ENCODE measurements at places on chromosomes 6 and 20. TPM values are rescaled to one million over a fixed set of nuclear protein-coding genes. Genes with fewer than 3 reads are reported as not detected.

DNA sequence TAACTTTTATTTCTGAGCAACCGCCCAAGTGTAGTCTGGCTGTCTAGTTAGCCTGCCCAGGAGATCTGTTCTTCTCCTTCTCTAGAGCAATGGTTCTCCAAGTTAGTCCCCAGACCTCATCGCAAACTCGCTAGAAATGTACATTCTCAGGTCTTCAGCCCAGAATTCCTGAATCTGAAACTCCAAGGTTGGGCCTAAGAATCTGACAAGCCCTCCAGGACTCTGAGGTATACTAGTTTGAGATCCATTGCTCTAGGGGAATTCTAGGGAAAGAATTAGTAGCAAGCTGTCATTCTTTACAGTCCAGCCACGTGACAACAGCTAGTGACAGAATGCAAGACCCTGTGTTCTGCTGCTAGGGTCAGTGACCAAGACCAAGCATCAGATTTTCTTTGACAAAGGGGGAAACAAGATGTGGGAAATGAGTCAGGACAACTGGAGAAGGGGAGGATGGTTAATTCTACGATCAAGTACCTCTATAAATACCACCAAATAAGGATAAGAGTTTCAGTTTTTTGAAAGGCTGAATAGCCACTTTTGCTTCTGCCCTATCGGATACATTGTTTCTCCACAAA, 5.8 kb downstream of the UBE2V1 start:
- DNase-seq, result no peak
- H3K4me3 ChIP-seq, result no peak overlapping the region
- H3K27me3 ChIP-seq, result no peaks in the 10 kb centered on the region
- peaks cover 7% of the 10 kb centered on the region for H3K36me3 ChIP-seq
- peaks cover 44% of the 10 kb centered on the region for H3K4me1 ChIP-seq

DNA sequence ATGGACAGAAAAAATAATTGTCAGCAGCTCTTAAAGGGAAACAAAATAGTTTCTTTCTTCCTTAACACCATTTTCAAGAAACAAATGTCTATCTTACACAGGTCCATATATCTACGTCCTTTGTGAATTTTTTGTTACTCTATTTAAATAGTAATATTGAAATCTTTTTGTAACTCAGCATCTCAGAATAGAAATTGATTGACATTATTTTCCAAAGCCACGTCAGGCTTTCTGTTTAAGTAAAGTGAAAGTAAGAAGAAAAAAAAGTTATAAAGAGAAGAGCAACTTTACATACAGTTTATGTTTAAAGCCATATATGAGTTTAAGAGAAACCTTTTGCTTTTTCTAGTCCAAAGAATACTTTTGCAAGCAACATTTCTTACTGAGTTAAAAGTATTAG, 402.9 kb upstream of the SOX4 start:
- H3K36me3 ChIP-seq, result no peaks in the 10 kb centered on the region
- H3K27ac ChIP-seq, result no peak overlapping the region
- DNase-seq, result no peak
- H3K4me1 ChIP-seq, result peaks cover 18% of the 10 kb centered on the region
- H3K4me3 ChIP-seq, result peak overlapping the region; percentile 55
- H3K27me3 ChIP-seq, result no peaks in the 10 kb centered on the region

DNA sequence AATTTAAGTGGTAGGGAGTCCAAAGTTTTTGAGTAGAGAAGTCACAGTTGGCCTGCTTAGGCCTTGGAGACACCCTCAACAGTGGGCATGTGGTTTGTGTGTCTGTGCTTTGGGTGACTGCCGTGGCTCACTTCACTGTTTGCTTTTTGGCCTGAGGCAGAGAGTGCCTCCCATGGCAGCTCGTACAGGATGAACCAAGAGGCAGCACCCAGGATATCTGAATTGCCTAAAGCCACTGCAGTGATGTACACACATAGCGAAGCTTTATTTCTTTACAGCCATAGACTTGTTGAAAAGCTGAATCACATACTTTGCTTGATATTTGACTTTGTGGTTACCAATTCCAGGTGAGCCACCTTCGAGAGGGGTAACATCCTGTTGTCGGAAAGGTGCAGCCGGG, 21.6 kb downstream of the RREB1 start:
- H3K27me3 ChIP-seq, result no peaks in the 10 kb centered on the region
- H3K4me1 ChIP-seq, result peaks cover 10% of the 10 kb centered on the region
- no peak overlapping the region for H3K4me3 ChIP-seq
- DNase-seq, result no peak

DNA sequence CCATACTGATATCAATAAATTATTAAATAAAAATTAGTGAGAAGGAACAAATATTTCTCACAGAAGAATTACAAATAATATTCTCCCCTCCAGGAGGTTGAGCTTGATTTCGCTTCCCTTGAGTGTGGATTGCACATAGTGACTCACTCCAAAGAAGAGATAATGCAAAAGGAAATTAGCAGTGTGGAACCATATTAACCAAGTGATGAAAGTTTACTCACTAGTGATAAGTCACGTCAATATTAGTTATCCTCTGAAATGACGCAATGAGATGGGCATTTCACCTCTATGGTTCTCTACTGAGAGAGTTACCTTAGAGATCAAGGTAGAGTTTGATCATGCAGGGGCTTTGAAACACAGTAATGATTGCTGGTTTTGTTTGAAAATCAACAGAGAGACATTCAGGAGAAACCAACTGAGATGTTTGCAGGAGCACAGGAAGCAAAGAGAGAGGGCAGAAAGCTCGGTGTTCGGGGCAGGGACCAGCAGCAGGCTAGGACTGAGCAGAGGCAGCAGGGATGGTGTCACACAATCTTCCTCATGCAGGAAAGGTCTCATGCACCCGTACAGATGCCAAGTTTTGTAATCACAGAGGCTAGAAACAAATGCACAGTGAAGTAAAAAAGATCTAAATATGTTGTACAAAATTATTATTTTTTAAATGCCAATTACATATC, 634.5 kb downstream of the QKI start:
- H3K27ac ChIP-seq, result no peak overlapping the region
- no peak for DNase-seq
- no peaks in the 10 kb centered on the region for H3K4me1 ChIP-seq

GRCh38 chr6:106300020-106300780, 25.4 kb downstream of the ATG5 start:
- H3K27me3 ChIP-seq, result no peaks in the 10 kb centered on the region
- H3K27ac ChIP-seq, result no peak overlapping the region
- no peak overlapping the region for H3K4me3 ChIP-seq
- H3K36me3 ChIP-seq, result peaks cover 2% of the 10 kb centered on the region

- H3K4me3 ChIP-seq, result no peak overlapping the region
- no peak for DNase-seq
- H3K36me3 ChIP-seq, result peaks cover 13% of the 10 kb centered on the region
- H3K4me1 ChIP-seq, result no peaks in the 10 kb centered on the region
- no peaks in the 10 kb centered on the region for H3K27me3 ChIP-seq
Measured at GRCh38 chr6:34839666-34840352, 47.9 kb downstream of the BLTP3A start.

DNA sequence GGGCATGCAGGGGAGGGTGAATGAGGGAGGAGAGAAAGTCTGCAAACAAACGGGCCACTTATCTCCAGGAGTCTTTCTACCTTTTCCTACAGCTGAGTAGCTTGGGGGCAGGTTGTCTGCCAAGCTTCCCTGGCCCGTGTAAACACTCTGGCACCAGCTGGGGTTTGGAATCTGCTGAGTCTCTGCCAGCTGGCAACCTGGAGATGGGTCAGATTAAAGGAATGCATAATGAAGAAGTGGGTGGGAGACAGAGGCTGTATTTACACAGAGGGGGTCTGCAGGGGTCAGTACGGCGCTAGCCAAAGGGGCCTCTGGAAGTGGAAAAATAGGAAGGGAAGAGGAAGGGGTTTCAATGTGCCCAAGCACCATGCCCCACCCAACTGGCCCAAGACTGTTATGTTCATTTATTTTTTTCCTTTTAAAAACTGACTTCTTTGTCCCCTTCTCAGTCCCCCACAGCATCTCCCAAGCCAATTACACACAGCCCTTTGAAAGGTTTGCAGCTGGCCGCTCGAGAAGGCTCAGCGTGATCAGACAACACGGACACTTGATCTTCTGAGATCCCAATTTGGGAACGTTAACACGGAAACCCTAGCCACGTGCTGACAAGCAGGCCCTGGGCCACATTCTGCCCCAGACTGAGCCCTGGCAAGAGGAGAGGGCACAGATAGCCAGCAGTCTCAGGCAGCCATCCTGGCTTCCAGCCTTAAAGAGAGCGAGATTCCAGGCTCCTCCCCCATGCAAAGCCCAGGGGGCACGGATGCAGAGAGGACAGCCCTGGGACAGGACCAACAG, 25.2 kb downstream of the TRAM2 start:
- H3K27ac ChIP-seq, result no peak overlapping the region
- peaks cover 2% of the 10 kb centered on the region for H3K36me3 ChIP-seq
- H3K4me3 ChIP-seq, result no peak overlapping the region
- H3K4me1 ChIP-seq, result no peaks in the 10 kb centered on the region
- no peak for DNase-seq
- no peaks in the 10 kb centered on the region for H3K27me3 ChIP-seq

GRCh38 chr6:164554700-164555476, 754.5 kb downstream of the C6orf118 start:
- no peak overlapping the region for H3K27ac ChIP-seq
- no peak for DNase-seq
- no peaks in the 10 kb centered on the region for H3K36me3 ChIP-seq
- no peak overlapping the region for H3K4me3 ChIP-seq
- H3K27me3 ChIP-seq, result no peaks in the 10 kb centered on the region

GRCh38 chr6:41822021-41822420, 34.5 kb downstream of the TOMM6 start:
- no peak for DNase-seq
- no peaks in the 10 kb centered on the region for H3K4me1 ChIP-seq
- no peak overlapping the region for H3K4me3 ChIP-seq
- H3K27ac ChIP-seq, result no peak overlapping the region

DNA sequence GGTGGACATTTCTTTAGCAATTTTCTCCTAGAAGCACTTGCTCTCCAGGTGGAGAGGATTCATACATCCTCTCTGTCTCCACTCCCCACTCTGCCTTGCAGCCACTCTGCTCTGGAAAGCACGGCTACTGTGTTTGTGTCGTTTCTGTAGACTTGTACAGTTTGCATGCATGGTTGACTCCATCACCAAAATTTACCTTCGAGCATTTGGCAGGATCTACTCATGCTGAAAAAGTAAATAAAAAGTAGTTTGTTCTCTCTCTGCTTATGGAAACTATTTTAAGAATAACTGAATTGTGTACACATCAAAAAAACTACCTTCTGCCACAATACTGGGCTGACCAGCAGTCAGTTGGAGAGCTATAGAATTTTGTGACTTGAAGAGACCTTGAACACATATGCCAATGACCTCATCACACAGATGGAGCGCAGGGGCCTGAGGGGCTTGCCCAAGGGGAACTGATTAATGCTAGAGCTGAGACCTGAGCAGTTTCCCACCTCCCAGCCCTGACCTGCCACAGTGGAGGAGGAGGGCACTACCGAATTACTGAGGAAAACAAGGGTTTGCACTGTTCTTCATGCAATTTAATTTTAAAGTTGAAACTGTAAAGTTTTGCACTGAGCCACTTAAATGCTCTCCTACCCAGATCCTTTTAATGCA, 33.7 kb upstream of the FOXQ1 start:
- no peaks in the 10 kb centered on the region for H3K27me3 ChIP-seq
- H3K4me1 ChIP-seq, result no peaks in the 10 kb centered on the region
- H3K27ac ChIP-seq, result no peak overlapping the region
- no peak for DNase-seq
- no peaks in the 10 kb centered on the region for H3K36me3 ChIP-seq

- no peaks in the 10 kb centered on the region for H3K27me3 ChIP-seq
- peaks cover 26% of the 10 kb centered on the region for H3K4me1 ChIP-seq
- H3K36me3 ChIP-seq, result peaks cover 9% of the 10 kb centered on the region
Measured at GRCh38 chr6:42315991-42316970, 98.6 kb upstream of the MRPS10 start.

DNA sequence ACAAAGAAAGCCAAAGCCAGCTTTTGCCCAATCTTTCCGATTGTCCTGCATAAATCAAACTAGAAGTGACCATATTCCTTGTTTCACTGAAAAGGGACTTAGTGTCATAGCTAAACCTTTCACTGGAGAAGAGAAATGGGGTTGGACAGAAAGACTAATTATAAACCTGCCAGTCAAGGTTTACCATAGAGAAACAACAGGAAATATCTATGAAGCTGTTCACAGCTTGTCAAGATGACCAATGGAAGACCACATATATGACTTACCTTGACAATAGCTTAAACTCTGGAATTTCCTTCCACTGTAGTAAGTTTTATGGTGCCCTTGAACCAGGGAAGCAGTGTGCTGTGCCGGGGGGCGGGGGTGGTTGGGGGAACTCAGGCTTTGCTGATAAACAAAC, 107.7 kb upstream of the PHACTR1 start:
- H3K4me3 ChIP-seq, result no peak overlapping the region
- no peaks in the 10 kb centered on the region for H3K36me3 ChIP-seq
- H3K27ac ChIP-seq, result no peak overlapping the region

DNA sequence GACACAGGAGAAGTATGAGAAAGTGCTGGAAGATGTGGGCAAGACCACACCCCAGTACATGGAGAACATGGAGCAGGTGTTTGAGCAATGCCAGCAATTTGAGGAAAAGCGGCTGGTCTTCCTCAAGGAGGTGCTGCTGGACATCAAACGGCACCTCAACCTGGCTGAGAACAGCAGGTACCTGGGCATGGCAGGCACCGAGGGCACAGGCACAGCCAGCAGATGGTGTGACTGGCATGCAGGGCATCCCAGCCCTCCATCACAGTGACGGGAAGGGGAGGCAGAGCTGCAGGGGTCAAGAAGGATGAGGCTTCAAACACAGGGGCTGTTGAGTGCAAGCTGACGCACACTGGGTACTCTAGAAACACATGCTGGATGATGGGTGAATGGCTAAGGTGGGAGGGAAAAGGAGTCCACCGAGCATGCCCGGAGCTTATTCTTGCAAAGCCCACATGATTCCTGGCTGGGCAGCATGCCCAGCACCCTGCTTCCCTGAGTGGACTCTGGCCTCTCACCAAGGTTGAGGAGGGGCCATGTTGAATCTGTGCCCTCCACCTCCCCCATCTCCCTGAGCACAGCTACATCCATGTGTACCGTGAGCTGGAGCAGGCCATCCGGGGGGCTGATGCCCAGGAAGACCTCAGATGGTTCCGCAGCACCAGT, 26.3 kb downstream of the SPDEF start:
- H3K4me1 ChIP-seq, result peaks cover 5% of the 10 kb centered on the region
- no peak overlapping the region for H3K27ac ChIP-seq
- H3K27me3 ChIP-seq, result no peaks in the 10 kb centered on the region
- no peaks in the 10 kb centered on the region for H3K36me3 ChIP-seq
- DNase-seq, result no peak

GRCh38 chr6:12957321-12958051, 240.9 kb downstream of the PHACTR1 start:
- peaks cover 5% of the 10 kb centered on the region for H3K4me1 ChIP-seq
- no peaks in the 10 kb centered on the region for H3K36me3 ChIP-seq
- peak overlapping the region; percentile 73 for H3K4me3 ChIP-seq

The RAET1E gene
- polyA plus RNA-seq, result not detected

The LY86 gene
- polyA plus RNA-seq, result 1.5 TPM

The KCNQ5 gene
- 2.4 TPM for polyA plus RNA-seq

The NT5E gene
- 5.3 TPM for polyA plus RNA-seq

The PANK2 gene
- 59.3 TPM for polyA plus RNA-seq

The TFAP2A gene
- not detected for polyA plus RNA-seq

The SLC35B3 gene
- polyA plus RNA-seq, result 11.9 TPM

The PNPLA1 gene
- polyA plus RNA-seq, result not detected

The CGAS gene
- polyA plus RNA-seq, result 11.3 TPM
